ENCODE measurements at places on chromosomes 16 and 17. TPM values are rescaled to one million over a fixed set of nuclear protein-coding genes. Genes with fewer than 3 reads are reported as not detected.

GRCh38 chr16:62022688-62023087 lies 13.6 kb downstream of the CDH8 start:
- H3K36me3 ChIP-seq, result no peaks in the 10 kb centered on the region
- H3K27me3 ChIP-seq, result no peaks in the 10 kb centered on the region
- no peak for DNase-seq
- no peaks in the 10 kb centered on the region for H3K4me1 ChIP-seq
- no peak overlapping the region for H3K27ac ChIP-seq

DNA sequence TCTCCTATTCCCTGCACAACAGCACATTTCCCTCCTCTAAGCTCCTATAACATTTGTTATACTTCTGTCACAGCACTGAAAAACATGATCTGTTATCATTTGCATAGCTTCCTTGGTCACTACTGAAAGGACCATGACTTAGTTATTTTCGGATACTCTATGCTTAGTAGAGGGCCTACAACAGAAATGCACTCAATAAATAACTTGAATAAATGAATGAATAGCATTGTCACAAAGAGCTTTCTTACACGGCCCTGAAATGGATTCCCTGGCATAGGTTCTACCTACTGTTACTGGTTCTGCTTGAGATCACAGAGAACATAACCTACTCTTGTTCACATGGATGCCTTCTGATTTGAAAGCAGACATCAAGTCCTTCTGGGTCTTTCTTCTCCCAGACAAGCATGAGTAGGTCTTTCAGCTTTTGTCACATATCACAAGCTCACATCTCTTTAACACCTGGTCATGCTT lies 41.6 kb downstream of the MYO1D start:
- H3K27ac ChIP-seq, result no peak overlapping the region
- peaks cover under 1% of the 10 kb centered on the region for H3K4me1 ChIP-seq
- H3K36me3 ChIP-seq, result no peaks in the 10 kb centered on the region
- no peak for DNase-seq

DNA sequence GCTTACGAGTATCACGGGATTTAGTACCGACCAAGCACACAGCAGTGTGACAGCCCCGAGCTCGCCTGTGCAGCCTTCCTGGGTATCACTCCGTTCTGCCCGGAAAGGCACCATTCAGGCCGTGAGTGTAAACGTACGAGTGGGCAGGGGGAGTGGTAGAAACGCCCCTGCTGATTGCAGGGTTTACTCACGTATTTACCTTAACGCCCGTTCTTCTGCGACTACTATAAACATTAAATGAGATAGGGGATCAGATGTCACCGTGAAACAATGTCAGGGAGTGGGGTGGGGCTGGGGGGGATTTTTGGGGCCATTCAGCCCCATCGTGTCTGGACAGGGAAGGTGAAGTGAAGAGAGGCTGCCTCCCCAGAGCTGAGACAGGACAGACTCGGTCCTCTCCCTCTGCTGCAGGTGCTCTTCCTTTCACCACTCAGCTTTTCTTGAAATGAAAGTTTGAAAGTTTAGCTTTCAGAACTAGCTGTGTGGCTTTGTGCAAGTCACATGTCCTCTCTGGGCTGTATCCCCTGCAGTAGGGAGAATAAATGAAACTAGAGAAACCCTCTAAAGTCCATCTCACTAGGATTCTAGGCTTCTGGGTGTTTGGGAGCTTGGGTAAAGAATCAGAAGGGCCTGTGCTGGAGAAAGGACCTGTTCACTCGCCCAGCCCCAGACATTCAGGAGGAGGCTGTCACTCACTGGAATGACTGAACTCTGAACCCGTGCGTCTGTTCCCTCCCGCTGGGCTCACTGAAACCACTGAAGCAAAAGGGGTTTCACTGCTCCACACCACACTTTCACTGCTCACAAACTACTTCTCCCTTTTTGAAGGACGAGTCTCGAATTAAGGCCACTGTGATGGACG lies 66.7 kb downstream of the RPA1 start:
- no peak overlapping the region for H3K27ac ChIP-seq
- peaks cover 52% of the 10 kb centered on the region for H3K36me3 ChIP-seq
- H3K4me3 ChIP-seq, result no peak overlapping the region
- H3K27me3 ChIP-seq, result no peaks in the 10 kb centered on the region

DNA sequence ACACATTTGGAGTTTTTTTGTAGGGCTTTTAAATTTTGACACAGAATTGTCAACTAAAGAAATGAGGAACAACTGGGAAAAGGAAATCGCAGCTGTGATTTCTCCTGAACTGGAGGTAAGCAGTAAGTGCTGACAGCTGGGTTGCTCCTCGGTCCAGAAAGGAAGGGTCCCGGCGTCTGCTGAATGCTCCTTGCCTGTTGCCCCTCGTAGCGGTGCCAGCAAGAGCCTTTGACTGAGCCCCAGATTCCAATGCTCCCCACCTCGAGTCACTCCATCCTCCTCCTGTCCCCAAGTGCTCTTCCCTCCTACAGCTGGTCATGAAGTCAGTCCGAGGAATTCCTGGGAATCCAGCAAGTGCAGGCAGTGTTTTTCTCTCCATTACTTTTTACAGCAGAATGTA lies 32.0 kb upstream of the ENDOV start:
- H3K36me3 ChIP-seq, result peaks cover 84% of the 10 kb centered on the region
- no peak for DNase-seq
- peak overlapping the region; percentile 82 for H3K27ac ChIP-seq

KRTAP4-4 gene
- not detected for total RNA-seq
